ENCODE measurements at places on chromosomes 11 and 22.
A peak's percentile ranks its signal among the peaks of the same experiment; 100 is the strongest.

DNA sequence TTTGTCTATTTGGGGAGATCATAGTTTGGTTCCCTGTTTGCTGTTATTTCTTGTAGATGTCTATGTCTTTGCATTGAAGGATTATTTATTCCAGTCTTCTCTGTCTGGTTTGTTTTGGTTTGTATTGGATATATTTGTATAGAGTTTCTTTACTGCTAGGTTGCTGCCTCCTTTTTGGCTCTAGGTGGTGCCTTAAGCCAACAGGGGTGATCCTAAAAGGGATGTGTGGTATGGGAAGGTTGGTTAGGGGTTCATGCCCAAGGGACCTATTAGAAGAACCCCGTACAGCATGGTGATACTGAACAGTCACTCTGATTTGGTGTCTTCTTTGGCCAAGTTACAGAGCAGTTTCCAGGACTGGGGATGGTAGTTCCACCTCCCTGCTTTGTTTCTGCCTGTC is 36.4 kb upstream of the PGR start:
- DNase-seq = no peak

- no peak for DNase-seq
Observed at GRCh38 chr11:73854680-73855079, 22.0 kb downstream of the COA4 start.

GRCh38 chr11:75554258-75555022 is 7.6 kb upstream of the SERPINH1 start:
- DNase-seq = no peak

DNA sequence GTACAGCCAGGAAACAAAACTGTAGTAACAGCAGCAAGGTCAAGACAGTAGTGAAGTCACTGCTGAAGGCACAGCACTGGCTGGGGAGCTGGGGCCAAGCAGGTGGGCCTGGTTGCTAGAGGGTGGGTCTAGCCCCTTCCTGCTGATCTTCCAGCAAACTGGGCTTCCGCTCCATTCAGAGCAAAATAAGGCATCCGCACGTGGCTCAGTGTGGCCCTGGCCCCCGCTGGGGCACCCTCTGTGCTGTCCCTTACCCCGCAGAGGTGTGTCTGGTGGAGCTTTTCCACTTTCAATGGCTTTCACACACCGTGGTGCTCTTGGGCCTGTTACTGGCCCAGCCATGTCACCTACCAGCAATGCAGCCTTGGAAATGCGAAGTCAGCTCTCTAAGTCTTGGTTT is 162.4 kb upstream of the B3GAT1 start:
- no peak for DNase-seq

DNA sequence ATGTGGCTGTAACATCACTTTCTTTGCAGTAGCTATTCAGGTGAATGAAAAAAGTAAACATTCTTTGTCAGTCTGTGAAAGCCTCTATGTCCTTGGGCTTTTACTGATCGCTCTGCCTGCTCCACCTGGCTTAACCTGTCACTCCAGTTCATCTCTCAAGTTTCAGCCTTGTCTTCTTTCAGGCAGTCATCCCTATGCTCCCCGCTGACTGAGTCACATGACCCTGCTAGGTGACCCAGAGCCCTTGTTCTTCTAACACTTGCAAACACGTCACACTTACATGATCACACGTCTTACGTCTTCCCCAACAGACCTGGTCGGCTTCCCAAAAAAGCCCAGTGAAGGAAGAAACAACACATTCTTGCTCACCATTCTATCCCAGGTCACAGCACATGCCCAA is 499.3 kb upstream of the TENM4 start:
- no peak for DNase-seq

- peak; percentile 9 for DNase-seq
Observed at GRCh38 chr22:29883775-29884097, 762 bp downstream of the MTMR3 start.

DNA sequence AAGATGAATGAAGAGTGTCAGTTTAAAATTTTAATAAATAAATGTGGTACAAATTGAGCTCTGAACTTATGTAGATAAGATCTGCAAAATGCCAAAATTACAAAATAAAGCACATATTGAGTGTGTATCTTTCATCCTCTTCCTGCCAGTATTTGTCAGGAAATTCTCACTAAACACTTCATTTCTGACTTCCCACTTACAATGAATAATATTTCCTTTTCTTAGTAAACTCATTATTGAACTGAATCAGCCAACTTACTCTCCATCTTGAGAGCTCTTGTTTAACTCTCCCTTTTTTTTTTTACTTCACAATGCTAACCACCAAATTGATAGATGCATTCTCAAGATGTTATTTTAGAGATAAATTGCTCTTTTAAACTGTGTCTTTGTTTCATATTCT is 1230.2 kb downstream of the JRKL start:
- DNase-seq = no peak

DNA sequence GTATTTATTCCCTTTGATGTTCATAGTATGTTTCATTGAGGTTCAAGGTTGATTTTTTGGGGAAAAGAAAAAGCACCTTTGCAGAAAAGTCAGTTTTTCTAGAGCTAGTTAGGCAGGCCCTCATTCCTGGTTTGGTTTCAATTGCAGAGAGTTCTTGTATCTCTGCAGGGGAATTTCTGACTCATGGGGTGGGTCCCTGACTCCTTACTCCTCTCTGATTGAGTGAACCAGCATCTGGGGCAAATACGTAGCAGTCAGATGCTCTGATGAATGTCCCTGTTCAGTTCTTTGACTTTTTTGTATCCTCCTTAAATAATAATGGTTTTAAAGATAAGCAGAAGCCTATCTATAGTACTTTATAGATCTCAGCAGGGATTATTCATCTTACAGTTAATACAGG is 7.7 kb upstream of the NCR3LG1 start:
- DNase-seq = no peak

DNA sequence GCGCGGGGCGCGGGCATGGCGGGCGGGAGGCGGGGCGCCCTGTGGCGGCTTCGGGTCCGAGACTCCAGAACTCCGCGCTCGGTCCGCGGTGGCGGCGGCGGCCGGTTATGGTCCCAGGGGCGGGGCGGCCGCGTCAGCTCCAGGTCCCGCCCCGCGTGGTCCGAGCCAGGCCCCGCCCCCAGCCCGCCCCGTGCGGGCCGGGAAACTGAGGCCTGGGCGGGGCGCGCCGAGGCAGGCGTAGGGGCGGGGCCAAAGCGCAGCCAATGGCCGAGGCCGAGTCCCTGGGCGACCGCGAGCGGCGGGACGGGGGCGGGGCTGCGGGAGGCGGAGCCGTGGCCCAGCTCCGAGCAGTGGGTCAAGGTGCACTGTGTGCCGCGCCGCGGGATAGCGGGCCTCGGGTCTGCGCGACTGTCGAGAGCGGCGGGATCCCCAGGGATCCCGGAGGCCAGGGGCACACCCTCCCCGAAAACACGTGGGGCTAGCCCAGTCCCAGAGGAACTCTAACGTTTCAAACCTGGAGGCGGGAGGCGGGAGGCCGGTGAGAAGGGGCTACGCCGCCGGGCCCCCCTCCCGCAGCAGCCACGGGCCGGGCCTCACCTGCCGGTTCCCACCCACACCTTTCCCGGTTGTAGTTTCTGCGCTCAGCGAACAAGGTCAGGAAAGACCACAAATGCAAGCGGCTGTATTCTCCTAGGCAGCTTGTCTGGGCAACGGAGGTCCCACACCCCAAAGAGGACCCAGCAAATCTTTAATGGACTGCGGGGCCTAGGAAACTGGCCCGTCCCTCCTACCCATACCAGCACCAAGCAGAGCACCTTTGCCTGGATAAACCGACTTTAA is at the start of gene SLC25A1:
SLC25A1 (minus strand) TSS at position 80 of the 840 bp plus-strand sequence; CDS start at position 17, 63 bp downstream.
- DNase-seq = peak; percentile 65

GRCh38 chr11:111808063-111808588 is 41.9 kb upstream of the PPP2R1B start:
- DNase-seq = no peak

- no peak for DNase-seq
Observed at GRCh38 chr11:17267576-17267975, 9.0 kb upstream of the NUCB2 start.

DNA sequence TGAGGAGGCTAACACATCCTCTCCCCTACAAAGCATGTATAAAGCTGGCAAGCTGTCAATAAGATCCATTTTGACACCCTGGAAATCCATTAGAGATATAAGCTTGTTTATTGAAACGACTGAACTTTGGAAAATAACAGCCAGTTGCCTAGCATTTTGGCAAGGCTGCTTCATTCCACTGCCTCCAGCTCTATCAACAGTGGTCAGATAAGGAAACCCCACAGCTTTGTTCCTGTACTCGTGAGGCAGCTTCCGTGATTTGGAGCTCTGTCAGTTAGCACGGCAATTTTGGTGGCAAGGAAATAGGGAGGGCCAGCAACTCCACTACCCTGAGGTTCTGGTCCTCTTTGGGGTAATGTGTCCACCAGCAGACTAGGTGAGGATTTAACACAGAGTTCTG is 2.0 kb upstream of the OR51S1 start:
- no peak for DNase-seq

- no peak for DNase-seq
Observed at GRCh38 chr11:112017538-112017937, 7.7 kb upstream of the DLAT start.

DNA sequence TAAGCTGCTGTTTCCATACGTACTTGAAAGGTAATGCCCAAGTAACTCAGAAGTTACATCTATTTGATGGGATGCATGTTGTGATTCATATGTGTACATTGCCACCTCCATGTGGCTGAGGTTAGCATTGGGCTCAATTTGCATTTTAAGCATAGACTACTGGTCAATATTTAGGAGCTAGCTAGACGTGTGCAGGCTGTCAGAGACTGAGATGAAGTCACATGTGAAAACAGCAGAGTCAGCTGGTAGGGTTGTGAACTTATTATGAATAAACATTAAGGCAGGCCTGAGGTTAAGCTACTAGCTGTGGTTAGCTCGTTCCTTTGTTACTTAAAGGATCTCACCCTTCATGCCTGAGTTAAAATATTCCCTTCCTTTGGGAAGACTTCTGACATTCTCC is 114.5 kb upstream of the MTNR1B start:
- DNase-seq = no peak

DNA sequence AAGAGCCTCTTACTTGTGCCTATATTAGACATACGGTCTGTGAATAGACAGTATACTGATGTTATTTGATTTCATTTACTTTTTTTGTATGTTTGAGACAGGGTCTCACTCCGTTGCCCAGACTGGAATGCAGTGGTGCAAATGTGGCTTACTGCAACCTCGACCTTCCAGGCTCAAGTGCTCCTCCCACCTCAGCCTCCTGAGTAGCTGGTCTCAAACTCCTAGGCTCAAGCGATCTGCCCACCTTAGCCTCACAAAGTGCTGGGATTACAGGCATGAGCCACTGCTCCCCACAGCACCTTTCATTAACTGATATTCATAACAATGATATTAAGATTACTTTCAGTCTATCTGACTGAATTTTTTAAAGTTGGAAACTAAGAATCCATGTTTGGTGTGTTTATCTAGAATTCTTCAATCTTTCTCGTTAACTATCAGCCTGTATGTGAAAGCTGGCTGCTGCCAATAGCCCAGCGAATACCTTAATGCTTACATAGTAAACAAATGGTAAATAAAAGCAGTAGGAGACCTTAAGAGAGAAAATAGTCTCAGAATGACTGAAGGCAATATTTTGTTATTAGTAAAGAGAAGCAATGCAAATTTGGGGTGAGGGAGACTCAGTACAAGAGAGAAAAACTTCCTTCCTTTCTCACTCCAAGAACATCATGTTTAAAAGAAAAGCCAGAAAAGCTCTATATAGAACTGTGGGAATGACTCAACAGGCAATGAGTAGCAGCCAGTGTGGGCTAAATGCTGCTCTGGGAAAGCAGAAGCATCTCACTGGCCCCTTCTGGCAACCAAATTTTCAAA is 101.9 kb downstream of the MRTFA start:
- DNase-seq = no peak

DNA sequence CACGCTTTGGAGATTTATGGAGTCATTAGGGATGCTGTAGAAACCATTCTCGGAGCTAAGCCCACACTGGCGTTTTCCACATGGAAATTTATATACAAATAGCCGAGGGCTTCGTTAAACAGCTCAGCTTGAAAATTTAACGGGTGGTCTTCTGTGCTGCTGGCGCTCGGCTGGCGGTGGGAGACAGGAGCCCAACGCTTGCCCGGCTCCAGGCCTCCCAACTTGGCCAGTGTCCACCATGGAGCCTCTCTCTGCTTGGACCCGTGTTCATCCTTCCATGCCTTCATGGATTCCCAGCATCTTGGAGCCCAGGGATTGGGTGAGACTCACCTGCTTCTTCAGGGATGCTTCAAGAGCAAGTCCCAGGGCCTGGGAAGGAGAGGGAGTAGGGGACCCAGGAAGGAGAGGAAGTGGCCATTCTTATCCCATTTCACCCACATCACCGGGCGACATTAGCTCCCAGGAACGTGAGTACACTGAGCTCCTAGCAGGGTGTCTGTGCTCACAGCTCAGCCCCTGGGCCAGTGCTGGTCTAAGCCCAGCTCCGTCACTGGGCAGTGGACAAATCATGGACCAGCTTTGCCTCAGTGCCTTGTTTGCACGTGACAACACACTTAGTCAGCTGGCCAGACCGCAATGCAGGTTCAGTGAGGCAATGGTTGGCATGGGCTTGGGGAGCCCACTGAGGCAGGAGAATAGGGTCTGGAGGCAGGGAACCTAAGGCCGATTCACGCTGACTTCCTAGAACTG is 944.3 kb downstream of the BRD1 start:
- DNase-seq = no peak

DNA sequence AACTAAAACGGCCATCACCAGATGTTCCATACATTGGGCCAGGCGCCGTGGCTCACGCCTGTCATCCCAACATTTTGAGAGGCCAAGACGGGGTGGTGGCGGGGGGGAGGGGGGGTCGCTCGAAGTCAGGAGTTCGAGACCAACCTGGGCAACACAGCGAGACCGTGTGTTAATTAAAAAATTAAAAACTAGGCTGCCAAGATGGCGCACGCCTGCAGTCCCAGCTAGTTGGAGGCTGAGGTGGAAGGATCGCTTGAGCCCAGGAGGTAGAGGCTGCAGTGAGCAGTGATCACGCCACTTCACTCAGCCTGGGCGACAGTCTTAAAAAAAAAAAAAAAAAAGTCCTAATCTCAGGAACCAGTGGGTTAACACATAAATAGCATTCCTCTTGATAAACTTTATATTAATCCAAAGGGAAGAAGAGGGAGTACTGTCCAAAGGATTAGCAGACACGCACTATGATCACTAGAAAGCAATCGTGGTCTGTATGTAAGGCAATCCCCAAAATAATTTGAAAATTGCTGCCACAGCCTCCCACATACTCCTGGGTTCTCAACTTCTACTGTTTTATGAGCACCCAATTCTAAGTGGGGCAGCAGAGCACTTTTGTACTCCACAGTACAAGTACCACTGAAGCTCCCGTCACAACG is 604 bp downstream of the PUS3 start:
- no peak for DNase-seq

GRCh38 chr11:61551634-61552033 is 29.2 kb downstream of the SYT7 start:
- no peak for DNase-seq
